Right cardiac atrium (tissue), 5 donors: ENCODE measurements at places on chromosomes 6 and 20. TPM values are rescaled to one million over a fixed set of nuclear protein-coding genes. Genes with fewer than 3 reads are reported as not detected.

The DACT2 gene
- total RNA-seq = 1.6 TPM

The GGT7 gene
- total RNA-seq = 17.8 TPM

The SMLR1 gene
- not detected for total RNA-seq

The FAM184A gene
- total RNA-seq = 3.8 TPM

The GPR6 gene
- not detected for total RNA-seq

DNA sequence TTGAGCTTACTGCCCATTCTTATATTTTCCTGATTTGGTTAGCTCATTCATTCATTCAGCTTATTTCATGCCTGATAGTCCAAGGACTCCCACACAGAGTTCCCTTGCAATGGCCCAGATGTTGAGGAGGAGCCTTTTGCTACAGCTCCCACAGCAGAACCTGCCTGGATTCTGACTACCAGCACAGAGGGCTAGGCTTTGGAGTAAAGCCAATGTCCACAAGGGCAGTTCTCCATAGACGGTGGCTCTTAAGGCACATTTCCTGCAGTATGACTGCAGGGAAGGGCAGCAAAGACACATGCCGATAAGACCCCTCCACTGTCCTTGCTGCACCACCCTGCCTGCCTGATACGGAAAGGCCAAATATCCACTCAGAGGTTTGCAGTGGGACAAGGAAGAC, 112.3 kb upstream of the SYNDIG1 start:
- no peak for DNase-seq

DNA sequence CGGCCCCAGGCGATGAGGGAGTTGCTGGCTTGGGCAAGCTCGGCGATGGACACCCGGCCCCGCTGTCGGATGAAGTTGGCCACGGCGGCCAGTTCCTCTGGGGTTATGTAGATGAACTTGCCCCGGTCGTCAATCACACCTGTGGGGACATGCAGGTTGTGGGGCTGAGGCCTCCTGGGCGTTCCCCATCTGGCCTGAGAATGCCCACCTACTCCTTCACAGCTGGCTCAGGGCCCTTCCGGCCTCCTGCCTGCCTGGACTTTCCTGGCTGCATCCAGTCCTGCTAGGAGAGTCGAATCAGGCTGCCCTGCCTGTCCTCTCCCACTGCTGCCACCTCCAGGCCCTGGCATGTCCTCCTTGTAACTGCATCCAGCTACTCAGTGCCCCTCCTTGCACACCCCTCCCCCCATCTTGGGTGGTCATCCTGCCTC, 13.8 kb downstream of the DDRGK1 start:
- DNase-seq = no peak

GRCh38 chr6:75800133-75800532, 51.1 kb downstream of the MYO6 start:
- DNase-seq = no peak

DNA sequence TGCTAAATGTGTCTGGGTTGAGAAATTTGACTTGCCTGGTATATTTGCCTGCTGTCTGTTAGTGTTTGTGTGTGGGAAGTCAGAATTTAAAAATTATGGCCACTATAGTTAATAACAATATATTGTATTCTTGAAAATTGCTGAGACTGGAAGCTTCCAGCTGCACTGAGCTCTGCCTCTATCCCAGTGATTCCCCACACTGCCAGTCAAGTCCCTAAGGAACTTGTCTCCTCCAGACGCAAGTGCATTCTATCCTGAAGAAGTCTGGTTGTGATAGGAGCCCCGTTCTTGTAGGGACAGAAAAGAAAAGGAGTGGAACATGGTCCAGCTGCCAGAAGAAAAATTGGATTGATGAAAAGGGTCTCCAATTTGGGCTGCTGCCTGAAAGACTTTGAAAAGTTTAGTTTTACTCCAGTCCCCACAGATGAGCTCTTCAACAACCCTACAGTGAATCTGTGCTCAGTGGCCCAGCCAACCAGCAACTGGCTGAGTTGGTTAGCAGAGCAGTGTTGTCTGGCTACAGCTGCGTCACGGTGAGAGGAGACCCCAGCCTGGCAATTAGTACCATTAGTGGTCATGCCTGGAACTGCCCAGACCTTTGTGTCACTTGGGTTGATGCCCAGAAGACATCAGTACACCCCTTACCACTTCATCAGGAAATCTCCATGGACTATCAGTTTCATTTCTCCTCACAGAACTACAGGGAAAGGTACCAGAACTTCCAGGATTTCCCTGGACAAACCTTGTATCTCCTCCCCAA, 183.1 kb upstream of the MCHR2 start:
- no peak for DNase-seq

DNA sequence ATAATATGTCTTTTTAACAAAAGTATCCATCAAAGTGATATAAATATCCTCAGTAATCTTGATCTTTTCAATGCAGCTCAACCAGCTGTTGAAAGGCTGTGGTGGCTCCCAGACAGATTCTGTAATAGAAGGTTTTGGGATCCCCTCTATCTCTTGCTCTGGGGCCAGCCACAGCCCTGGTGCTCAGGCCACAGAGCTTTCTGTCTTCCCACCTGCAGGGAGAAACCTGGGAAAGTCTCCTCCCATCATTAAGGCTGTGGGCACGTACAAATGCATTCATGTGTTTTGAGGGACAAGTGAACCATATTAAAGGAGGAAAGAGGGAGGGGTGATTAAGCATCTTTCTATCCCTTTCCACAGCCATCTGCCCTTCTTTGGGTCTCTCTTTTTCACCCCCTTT, 183.1 kb downstream of the PRDM13 start:
- DNase-seq = no peak

- DNase-seq = no peak
Measured at GRCh38 chr20:20073801-20074371, 21.6 kb downstream of the CFAP61 start.

DNA sequence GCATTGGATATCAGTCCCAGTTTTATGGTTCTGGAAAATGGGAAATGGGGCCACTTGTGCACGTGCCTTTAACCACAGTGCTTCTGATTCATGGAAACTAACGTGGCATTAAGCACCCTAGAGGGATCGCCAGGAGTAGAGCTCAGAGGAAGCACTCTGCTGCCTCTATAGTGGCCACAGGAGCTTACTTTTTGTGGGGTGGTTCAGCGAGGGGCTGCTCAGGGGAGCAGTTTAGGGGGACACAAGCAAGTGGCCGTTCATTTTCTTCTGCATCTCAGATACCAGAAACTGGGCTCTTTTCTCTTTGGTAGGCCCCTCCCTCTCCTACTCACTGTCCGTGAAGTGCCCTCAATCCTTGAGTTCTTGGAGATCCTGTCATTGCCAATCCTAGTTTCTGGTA, 28.5 kb downstream of the AGPAT4 start:
- no peak for DNase-seq
